ENCODE measurements at places on chromosomes 11 and 22.

DNA sequence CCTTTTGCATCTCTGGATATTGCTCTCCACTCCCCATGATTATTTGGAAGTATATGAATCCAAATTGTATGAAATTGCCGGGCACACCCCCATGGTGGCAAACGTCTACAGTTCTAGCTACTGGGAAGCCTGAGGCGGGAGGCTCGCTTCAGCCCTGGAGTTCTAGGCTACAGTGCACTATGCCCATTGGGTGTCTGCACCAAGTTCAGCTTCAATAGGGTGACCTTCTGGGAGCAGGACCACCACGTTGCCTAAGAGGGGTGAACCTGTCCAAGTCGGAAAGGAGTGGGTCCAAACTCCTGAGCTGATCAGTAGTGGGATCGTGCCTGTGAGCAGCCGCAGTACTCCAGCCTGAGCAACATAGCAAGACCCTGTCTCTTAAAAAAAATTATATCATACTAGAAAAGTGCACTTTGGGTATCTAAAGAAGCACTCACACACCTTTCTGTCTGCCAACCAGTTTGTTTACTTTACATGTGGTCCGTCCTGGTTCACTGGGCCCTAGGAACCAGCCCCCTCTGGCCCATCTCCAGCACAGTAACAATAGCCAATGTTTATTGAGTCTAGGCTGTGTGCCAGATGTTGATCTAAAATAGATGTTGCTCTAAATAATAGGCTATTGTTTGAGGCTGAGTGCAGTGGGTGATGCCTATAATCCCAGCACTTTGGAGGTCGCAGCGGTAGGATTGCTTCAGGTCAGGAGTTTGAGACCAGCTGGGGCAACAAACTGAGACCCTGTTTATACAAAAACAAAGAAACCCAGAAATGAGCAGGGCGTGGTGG, 16.4 kb upstream of the KAT5 start:
- no peak for DNase-seq

DNA sequence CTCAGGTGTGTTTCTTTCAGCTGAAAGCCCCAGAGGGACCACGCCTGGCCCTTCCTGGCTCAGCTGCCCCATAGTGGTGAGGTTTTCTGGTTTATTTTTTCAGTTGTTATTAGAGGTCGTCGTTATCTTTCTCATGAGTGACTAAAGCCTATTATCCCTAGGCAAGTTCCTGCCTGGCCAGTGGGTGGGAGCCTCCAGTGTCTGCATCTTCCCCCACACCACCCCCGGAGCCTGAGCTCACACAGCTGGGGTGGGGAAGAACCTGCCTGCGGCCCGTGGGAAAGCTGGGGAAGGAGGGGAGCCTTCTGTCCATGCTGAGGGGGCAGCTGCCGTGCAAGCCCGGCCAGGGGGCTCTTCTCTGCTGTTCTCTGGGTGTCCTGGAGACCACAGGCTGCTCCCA, 24.3 kb upstream of the PPFIA1 start:
- DNase-seq: no peak

DNA sequence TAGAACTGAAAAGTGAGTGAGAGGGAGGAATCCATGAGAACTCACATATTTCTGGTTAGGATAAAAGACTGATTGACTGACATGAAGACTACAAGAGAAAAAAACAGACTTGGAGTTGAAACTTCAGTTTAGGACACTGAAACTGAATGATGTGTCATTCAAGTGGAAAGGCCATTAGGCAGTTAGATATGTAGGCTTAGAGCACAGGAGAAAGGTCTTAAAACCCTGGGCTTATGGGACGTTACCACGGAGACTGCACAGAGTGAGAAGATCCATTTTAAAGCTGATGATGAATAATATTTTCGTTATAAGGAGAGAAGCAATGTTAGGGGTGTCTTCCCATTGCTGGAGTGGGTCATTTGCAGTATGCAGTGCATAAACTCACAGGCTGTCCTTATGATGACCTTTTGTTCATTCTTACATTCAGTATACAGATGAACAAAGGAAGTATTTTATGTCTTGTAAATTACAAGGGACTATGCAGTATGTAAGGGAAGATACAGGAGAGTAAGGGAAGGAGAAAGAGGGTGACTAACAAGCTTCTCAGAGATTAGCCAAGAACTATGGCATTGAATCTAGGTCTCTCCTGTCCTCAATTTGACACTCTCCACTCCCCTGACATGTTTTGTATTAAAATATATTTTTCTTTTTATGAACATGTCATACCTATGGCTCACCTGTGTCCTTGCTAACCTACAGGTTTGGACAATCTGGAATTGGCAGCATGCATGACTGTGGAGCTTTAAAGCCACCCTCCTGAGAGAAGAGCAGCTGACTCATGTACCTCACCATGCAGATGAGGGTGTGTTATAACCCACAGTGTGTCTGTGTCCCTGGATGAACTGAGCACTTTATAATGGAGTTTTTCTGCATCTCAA, 63.7 kb downstream of the MAML2 start:
- DNase-seq: no peak

DNA sequence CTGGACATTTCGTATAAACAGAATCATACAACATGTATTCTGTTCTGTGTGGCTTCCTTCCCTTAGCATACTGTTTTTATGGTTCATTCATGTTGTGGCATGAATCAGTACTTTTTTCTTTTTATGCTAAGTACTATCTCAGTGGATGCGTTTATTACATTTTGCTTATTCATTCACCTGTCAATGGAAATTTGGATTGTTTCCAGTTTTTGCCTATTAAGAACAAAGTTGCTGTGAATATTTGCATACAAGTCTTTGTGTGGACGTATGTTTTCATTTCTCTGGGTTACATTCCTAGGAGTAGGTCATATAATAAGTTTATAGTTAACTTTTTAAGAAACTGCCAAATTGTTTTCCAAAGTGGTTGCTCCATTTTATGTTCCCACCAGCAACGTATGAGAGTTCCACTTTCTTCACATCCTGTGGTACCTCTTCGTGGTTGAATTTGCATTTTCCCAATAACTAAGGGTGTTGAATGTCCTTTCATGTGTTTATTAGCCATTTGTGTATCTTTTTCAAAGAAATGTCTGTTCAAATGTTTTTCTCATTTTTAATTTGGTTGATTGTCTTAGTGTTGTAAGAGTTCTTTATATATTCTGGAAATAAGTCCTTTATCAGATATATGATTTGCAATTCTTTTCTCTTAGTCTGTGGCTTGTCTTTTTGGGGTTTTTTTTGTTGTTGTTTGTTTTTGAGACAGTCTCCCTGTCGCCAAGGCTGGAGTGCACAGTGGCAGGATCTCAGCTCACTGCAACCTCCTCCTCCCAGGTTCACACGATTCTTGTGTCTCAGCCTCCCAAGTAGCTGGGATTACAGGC, 46.0 kb upstream of the MICAL2 start:
- no peak for DNase-seq

GRCh38 chr11:47981667-47982404, 1.5 kb downstream of the PTPRJ start:
- DNase-seq: no peak

GRCh38 chr11:123425367-123425766, 4.7 kb upstream of the GRAMD1B start:
- no peak for DNase-seq

DNA sequence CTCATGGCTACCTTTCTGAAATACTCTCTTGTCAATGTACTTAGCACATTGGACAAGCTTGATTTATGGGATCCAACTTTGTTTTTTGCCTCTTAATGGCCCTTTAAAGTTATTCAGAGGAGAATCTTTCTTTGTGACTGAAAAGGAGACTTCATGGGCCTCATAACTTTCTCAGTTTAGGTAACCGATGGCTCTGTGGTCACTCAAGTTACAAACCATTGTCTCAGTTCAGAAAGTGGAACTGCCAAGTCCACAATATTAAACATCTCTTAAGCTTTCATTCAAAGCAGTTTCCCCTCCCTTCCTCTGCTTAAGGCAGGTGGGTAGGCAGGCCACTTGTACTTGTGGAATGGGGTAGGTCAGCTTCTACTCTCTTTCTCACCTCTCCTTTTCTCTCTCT, 12.3 kb upstream of the ARL14EP start:
- DNase-seq: no peak

- DNase-seq: no peak
Observed at GRCh38 chr11:62105667-62106191, 18.1 kb upstream of the INCENP start.

GRCh38 chr11:26087120-26087935, 244.6 kb upstream of the ANO3 start:
- no peak for DNase-seq

- DNase-seq: no peak
Observed at GRCh38 chr11:67612751-67613150, 6.0 kb downstream of the NDUFV1 start.

- DNase-seq: no peak
Observed at GRCh38 chr22:41352058-41352457, 29.7 kb upstream of the TEF start.

DNA sequence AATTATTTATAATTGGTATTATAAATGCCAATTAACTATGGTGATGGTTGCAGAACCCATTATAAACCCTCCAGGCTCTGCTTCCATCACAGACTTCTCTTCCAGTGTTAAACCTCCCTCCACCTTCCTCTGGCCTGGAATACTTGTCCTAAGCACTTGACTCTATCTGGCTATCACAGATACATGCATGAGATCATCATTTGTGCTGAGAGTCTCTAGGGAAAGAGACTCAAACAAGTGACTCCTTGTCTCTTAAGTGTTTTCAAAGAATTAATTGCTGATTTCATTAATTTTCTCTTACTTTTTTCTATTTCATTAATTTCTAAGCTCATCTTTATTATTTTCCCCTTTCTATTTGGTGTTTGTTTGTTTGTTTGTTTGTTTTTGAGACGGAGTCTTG, 29.1 kb downstream of the RTL6 start:
- no peak for DNase-seq

- DNase-seq: no peak
Observed at GRCh38 chr11:70662691-70663098, 264.4 kb downstream of the CTTN start.

DNA sequence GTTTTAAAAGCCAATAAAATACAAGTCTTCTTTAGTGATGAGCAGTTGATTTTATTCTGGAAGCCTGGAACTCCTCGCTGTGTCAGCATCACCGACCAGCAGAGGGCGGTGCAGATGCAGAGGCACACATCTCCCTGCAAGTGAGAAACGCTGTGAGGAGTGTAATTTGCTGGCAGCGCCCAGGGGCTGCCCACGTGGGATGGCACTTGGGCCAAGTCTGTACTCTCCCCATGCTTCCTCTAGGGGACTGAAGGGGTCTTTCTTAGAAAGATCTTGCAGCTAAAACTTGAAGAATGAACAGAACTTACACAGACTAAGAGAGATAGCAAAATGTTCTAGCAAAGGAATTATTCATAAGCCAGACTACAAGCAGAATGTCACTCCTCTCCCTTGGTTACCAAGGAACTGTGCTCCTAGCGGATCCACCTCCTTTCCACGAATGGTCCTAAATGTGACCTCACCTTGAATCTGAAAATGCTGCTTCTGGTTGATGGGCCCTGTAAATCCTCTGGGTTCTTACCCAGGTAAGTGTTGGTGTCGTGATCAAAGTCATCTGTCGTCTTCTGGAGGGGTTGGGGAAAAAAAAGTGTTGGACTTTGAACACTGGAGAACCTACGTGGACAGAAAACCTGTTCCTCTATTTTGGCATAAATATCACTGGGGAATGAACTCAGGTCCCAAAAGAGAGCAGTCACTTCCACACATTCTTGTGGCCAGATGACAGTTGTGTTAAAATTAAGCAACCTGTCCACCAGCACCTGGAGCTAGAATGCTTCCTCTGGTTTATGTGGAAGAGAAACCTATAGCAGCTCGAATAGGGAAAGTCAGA, 31.8 kb downstream of the CNTF start:
- DNase-seq: peak; percentile 54

- DNase-seq: no peak
Observed at GRCh38 chr11:14089690-14090462, 127.4 kb downstream of the SPON1 start.

- DNase-seq: no peak
Observed at GRCh38 chr22:35392357-35392756, 7.6 kb upstream of the MCM5 start.

GRCh38 chr22:48488149-48488551, 1339.5 kb downstream of the BRD1 start:
- DNase-seq: no peak

- no peak for DNase-seq
Observed at GRCh38 chr11:93986716-93987115, 34.4 kb upstream of the HEPHL1 start.

GRCh38 chr11:117796872-117797529, at the start of gene DSCAML1:
Gene DSCAML1, minus strand, starts transcription at chr11:117797216. Its CDS starts 137 bp downstream, at chr11:117797079.
- DNase-seq: no peak

GRCh38 chr11:76624500-76625379, 45.8 kb downstream of the LRRC32 start:
- DNase-seq: no peak

DNA sequence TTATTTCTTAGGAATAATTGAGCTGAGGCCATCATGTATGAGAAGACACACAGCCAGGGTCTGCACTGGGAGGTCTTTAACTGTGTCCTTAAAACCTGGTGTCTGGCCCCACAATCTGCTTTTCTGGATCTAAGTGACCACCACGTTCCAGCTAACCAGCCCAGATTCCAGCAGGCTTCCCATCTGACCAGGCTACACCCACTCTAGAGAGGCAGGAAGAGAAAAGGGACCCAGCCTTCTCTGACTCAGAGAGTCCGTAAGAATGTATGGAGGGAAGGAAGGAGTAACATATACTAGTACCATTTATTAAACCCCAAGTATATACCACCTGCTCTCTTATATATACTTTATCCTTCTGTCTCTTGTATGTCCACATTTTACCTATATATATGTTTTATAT, 80.1 kb downstream of the LDLRAD3 start:
- no peak for DNase-seq

DNA sequence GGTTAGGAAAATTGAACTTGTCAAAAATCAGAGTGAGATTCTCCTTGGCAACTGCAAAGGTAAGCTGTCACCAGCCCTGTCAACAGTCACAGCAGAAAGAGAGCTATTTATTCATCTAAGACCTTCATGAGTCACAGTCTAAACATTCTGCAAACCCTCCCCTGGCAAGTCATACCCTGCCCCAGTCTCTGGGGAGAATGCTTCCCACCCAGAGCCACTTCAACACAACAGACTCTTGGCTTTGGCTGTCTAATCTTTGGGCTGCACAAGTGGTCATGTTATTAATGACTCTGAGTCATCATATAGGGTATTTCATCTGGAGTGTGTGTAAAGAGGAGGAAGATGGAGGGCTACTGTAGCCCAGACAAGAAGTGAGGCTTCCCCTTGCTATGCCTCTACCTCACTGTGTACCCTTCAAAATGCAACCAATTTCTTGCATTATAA, 153.4 kb downstream of the CCDC34 start:
- no peak for DNase-seq

DNA sequence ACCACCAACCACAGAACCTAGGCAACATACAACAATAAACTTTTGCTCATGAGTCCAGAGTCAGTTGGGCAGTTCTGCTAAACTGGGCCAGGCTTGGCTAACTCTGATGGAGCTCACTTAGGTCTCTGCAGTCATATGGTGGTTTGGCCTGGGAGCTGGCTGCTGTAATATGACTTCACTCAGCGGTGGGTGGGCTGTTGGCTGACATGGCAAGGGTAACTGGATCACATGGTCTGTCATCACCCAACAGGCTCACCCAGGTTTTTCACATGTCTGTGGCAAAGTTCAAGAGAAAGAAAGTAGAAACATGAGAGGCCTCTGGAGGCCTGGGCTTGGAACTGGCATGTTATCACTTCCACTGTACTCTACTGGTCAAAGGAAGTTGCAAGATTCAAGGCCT, 43.2 kb upstream of the CLMP start:
- no peak for DNase-seq

- DNase-seq: no peak
Observed at GRCh38 chr11:31786996-31787685, 24.0 kb downstream of the PAX6 start.

All from stimulated activated CD8-positive, alpha-beta memory T cell treated with anti-CD3 and anti-CD28 coated beads, Interleukin-4, amount 100 ng/mL, for 1 hour (primary cell).